ENCODE measurements at places on chromosomes 16 and 17.

DNA sequence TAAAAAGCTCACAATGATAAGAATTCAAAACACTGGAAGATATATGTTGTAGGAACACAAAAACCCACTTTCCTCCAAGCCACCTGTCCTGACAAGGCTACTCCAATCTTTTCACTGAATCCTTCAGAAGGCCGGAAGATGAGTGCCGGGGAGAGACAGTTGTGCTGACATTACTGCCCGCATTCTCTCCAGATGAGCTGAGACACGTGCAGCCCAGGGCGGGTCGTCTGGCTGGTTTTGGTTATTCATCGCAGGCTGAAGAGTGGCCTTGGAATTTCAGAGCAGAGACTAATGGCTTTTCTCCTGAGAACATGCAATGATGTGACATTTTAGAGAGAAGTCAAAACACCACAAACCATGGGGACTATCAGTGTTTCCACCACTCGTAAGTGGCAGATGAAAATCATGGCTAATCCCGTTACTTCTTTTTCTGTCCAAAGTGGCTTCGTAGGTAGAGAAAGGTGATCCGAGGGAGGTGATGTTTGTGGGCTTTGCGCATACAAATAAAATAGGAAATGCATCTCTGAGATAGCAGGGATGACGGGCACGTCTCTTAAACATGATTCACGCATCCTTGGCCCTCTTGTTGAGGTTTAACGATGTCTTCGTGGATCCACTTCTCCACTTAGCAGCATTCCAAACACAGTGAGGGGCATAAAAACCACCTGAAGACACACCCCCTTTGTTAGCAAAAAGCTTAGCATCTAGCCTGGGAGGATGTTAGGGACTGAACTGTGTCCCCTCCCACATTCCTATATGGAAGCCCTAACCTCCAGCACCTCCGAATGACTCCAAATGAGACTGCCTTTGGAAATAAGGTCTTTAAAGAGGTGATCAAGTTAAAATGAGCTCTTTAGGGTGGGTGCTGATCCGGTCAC is 134.0 kb downstream of the IRX3 start:
- no peak for DNase-seq

DNA sequence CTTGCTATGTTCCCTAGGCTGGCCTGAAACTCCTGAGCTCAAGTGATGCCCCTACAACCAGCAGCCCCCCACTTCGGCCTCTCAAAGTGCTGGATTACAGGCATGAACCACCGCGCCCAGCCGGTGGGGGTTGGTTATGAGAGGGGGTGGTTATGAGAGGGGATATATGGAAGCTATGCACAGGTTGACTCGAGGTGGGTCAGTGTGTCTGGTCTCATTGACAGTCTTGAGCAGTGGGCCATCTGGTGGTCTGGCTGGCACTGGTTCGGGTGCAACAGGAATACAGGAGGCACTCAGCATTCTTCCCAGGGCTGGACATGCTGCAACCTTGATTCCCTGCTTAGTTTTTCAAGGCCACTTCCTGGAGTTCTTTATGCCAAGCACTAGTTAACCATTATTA is 5.6 kb upstream of the STX1B start:
- DNase-seq: no peak

- DNase-seq: no peak
These were observed 28.7 kb downstream of the MPRIP start for GRCh38 chr17:17070931-17071330.

DNA sequence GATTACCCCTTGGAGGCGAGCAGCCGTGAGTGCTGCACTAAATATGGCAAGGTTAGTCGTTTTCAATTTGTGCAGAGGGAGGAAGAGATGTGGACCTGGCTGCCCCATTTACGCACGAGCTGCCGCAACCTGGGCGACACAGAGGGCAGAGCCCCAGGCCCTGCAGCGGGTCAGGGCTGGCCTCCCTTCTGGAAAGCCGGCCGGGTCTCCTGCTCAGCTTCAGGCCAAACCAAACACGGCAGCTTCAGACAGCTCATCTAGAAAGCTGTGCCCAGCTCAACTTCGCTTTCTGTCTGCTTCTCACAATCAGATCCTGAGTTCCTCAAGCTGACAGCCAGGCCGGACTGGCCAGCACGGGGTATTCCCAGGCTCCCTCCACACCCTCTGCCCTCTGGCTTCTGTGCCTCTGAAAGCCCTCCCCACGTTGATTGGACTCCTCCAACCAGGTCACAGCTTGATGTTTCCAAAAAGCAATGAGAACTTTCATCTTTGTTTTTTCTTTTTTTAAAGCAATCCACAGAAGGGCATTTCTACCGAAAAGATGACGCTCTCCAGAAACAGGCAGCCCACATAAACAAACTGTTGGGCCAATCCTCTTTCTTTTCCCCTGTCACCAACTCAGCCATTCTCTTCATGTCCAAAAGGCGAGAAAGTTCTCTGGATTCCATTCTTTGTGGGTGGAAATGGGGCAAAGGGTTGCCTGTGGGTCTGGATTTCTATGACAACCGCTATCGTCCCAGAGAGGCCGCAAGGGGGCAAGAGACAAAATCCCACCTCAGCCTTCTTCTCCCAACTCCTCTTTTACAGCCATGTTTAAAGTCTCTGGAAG is 189.0 kb downstream of the ZFHX3 start:
- no peak for DNase-seq

GRCh38 chr17:73632513-73632912 is 11.7 kb downstream of the SDK2 start:
- no peak for DNase-seq

DNA sequence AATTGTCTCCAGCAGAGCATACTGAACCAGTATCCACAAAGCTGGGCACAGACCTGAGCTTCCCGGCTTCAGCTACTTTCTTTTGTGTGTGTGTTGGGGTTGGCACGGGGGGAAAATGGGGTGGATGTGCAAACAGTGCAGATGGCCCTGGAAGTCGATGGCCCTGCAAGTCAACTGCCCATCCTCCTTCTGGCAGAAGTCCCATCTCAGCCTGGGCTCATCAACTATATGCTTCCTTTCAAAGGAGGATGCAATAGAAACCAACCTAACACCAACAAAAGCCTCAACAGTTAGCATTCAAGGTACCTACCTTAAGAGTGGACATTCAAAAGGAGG is 55.7 kb downstream of the SOX9 start:
- DNase-seq: no peak

GRCh38 chr16:25030420-25031131 is 15.4 kb upstream of the ARHGAP17 start:
- no peak for DNase-seq

- DNase-seq: no peak
These were observed 4.8 kb downstream of the RNF222 start for GRCh38 chr17:8392674-8393469.

- no peak for DNase-seq
These were observed 6.0 kb downstream of the MTSS2 start for GRCh38 chr16:70679671-70680494.

- DNase-seq: no peak
These were observed 47.6 kb downstream of the SPOP start for GRCh38 chr17:49630113-49630900.

DNA sequence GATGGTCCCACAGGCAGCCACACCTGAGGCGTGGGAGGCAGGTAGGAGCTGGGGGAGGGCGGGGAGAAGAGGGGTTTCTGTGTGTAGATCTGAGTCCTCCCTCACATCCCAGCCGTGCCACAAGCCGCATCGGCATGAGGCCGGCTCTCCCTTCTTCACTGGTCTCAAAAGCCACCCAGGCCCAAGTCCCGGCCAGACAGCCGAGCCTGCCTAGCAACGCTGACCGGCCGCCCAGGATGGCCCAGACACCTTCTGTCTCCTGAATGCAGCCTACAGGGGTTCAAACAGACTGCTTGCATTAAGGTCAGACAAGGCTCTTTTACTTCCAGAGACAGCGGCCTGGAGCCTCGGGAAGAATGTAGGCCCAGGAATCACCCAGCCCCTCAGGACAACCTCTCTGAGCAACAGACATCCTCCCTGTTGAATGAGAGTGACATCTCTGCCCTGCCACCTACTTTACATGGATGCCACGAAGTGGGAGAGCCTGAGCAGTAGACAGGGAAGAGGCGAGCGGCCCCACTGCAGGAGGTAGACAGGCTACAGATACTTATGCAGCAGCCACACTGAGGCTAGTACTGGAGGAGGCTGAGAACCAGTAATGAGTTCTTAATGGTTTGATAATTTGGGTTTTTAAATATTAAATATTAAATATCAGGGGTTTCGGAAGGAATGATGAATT is 69.6 kb downstream of the N4BP1 start:
- DNase-seq: no peak

DNA sequence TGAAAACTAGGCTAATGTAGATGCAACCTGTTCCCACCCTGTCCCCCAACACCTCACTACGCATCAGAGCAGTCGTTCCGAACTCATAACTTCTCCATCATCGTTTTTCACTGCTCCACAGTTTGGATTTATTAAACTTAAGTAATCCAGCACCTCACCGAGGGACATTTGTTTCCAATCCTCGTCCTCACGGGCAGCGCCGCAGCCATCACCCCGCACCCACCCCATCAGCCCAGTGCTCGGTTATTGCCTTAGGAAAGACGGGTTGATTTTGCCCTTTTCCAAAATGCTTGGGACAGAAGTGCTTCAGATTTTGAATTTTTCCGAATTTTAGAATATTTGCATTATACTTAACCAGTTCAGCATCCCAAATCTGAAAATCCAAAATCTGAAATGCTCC is 71.0 kb upstream of the DOC2B start:
- no peak for DNase-seq
